ENCODE measurements at places on chromosomes 6 and 20.

- DNase-seq: no peak
Observed at GRCh38 chr6:70385901-70386300, 27.4 kb upstream of the FAM135A start.

- no peak for DNase-seq
Observed at GRCh38 chr6:157194643-157195042, 128.7 kb downstream of the TMEM242 start.

- no peak for DNase-seq
Observed at GRCh38 chr6:56484669-56485068, 158.0 kb downstream of the DST start.

- no peak for DNase-seq
Observed at GRCh38 chr6:37689381-37689780, 8.3 kb downstream of the MDGA1 start.

DNA sequence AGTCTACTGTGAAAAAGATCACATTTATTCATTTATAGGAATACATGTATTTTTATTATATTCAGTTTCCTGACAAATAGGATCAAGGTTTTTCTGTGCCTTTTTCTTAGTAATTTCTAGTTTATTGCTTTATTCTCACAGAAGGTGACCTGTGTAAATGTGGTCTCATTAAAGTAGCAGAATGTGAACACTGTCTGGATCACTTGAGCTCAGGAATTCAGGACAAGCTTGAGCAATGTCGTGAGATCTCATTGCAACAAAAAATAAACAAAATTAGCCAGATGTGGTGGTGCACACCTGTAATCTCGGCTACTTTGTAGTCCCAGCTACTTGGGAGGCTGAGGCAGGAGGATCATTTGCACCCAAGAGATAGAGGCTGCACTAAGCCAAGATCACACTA is 516.7 kb downstream of the CDKAL1 start:
- no peak for DNase-seq

DNA sequence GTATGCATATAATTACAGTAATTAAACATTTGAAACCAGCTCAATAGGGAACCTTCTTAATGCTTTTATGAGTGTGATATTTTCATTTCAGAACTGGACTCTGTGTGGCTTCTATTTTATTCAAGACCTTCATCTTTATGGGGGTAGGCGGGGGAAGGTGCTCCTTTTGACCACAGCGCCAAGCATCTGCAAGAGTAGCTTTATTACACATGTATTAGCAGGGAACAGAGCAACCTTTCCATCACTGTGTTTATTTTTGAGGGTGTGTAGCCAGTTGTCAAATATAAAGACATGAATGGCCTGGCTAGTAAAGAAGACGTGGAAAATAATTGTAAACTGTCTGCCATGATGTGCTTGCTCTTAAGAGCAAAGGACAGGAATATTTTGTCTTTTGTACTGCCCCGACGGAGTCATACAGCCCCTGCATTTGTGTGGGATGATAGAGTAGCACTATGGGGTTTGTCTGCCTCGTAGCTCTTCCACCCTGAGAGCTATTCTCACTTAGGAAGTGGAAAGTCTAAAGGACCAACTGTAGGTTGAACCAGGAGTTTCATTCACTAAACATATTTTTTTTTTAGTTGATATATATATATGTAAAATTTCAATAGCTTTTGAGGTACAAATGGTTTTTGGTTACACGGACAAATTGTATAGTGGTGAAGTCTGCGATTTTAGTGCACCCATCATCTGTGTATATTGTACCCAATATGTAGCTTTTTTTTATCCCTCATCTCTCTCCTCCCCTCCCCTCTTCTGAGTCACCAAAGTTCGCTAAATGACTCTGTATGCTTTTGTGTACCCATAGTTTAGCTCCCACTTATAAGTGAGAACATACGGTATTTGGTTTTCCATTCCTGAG is 91.2 kb downstream of the CARMIL1 start:
- no peak for DNase-seq
